Stimulated activated CD4-positive, alpha-beta T cell treated with anti-CD3 and anti-CD28 coated beads, Interleukin-2, amount 100 ng/mL, for 24 hours (primary cell): ENCODE measurements at places on chromosomes 5 and 9.
A peak's percentile ranks its signal among the peaks of the same experiment; 100 is the strongest.

- DNase-seq, result no peak
These were observed 379.5 kb downstream of the TMEM232 start for GRCh38 chr5:110346893-110347358.

DNA sequence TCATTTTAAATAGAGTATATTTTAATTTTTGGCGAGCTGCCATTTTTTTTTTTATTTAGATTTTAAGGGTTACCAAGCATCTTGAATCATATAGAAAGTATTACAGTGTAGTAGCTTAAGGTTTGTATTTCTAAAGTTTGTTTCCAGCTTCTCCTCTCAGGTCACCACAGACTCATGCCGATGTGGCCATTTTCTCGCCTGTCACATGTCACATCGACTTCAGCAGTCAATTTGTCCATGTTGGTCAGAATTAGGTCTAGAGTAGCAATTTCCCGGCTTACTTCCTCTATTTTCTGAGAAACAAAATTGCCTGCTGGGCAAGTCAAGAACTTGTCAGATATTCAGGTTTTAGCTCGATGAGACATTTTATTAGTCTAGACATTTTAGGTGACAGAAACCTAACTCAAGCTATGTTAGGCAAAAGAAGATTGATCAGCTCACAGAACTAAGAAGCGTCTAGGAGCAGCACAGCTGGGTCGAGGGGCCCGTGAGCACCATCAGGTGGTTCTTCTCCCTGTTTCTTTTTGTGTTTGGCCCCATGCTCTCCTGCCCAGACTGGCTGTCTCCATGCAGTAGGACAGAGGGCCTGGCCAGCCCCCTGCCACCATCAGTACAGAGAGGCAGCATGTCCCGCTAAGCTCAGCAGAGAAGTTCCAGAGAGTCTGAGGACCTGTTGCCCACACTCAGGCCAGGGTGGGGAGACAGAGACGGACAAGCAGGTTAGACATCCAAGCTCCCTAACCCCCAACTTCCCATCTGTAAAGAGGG is 48.4 kb upstream of the AFAP1L1 start:
- DNase-seq, result no peak

DNA sequence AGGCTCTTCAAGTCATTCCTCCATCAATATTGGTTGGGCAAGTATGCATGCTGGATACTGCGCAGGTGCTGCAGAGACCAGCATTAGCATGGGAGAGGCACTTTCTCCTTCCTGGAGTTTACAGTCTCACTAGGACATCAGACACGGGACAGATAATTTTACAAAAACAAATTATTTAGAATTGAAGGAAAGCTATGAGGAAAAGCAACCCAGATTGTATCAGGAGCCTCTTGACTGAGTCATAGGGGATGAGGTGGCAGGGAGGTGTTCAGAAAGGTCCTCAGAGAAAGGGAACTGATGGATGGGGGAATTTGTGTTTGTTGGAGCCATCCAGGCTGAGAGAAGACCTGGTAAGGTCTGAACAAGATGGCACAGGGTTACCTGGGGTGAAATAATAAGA is 24.5 kb upstream of the RAB14 start:
- DNase-seq, result no peak

- no peak for DNase-seq
These were observed 30.5 kb upstream of the EEIG1 start for GRCh38 chr9:128011071-128011817.

GRCh38 chr5:116626272-116626723 is 51.7 kb upstream of the SEMA6A start:
- no peak for DNase-seq

DNA sequence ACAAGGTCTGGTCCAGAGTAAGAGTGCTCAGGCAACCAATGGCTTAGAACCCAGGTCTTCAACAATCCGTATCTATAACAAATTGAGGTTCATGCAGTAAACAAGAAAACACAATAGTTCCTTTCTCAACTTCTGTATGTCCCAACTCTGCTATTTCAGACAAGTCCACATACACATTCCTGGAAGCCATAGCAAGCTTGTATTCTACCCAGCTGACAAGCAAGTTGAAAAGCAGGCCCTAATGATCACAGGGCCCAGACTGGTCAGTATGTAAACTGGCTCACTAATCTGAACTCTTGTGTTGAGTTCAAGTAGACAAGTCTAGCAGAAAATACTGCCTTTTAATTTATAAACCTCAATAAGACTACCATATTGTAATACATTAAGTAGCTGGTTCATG is 26.9 kb downstream of the FNIP1 start:
- DNase-seq, result no peak

GRCh38 chr5:179802950-179803562 is 3.6 kb downstream of the MGAT4B start:
- no peak for DNase-seq

GRCh38 chr5:407801-408268 is 35.1 kb upstream of the EXOC3 start:
- DNase-seq, result no peak

- DNase-seq, result no peak
These were observed 439.2 kb upstream of the SMARCA2 start for GRCh38 chr9:1575939-1576338.

DNA sequence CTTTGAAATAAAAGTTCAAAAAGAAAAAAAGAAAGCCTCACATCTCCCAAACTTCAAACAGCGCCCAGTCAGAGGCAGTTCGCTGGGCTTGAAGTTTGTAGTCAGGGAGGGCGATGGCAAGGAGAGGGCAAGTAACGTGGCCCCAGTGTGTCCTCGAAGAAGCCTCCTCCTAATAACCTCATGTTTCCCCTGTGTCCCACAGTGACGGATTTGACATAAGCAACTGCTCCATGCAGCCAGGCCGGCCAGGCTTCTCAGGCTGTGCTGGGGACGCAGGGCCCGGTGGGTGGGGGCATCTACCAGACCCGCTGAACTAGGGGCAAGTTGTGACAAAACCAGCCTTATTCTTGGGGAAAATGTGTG is 172.2 kb downstream of the ERCC6L2 start:
- no peak for DNase-seq

GRCh38 chr5:173884402-173885053 is 3.6 kb upstream of the CPEB4 start:
- DNase-seq, result peak; percentile 29

DNA sequence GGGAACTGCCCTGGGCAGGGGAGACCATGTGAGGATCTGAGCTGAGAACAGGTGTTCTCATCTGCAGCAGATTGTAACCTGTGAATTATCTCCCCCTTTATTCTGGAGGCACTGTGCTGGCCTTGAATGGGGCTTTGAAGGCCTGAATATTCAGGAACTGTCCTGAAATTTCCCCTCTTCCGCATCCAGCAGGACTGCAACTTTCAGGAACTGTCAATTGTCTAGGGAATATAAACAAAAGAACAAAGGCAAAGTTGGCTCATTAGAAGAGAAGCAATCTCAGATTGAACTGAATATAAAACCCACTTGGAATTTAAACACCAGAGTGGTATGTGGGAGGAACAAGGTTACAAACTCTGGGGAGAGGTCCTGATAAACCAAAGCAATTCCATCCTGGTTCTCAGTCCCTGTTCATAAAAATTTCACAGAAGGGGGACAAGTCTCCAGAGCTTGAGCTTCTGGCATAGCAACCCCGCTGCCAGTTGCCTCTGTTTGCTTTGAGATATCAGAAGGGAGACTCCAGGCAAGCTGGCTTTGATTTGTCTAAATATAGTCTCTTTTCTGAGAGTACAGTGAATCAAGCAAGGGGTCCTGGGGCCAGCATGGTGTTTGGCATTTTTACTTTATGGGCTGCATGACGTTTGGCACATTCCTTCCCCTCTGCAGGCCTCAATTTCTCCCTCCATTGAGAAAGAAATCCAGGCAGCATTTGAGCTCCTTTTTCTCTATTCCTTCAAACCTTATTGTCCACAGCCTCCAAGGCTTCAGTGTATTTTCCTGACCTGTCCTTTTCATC is 47.5 kb downstream of the ADRB2 start:
- DNase-seq, result no peak

DNA sequence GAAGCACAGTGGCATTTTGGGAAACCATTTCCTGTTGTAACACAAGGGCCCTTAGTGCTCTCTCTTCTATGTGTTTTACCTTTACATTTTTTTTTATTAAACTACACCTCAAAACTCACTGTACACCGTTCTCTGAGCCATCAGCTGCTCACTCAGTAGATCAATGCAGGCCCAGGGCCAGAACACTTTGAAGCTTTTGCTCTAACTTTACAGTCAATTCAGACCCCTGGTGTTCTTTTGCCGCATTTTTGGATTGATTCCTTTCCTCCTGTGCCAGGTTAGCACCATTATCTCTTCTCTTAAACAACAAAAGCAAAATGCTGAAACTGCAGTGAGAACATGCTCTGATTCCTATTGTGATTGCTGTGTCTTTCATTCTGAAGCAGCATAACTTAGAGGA is 269.8 kb upstream of the RGMB start:
- no peak for DNase-seq

DNA sequence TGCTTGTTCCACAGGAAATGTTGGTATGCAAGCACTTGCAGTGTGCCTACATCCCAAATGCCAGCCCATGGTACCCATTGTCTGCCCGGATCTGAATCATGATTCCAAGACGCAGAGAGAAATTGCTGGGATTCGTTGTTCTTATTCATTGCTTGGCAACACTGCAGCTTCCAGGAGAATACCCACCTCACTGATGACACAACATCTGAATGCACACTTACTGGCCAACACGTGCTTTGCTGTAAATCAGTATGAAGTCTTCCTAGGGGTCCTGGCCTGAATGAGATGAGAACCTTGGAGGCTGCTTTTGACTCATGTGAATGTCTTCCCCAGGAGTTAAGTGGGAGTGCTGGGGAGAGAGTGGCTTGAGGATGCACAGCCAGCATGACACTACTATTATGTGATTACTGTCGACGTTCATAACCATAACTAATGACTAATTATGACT is 11.6 kb downstream of the SRD5A1 start:
- DNase-seq, result no peak

GRCh38 chr5:95817430-95817829 is 5.1 kb downstream of the GLRX start:
- DNase-seq, result peak; percentile 48

DNA sequence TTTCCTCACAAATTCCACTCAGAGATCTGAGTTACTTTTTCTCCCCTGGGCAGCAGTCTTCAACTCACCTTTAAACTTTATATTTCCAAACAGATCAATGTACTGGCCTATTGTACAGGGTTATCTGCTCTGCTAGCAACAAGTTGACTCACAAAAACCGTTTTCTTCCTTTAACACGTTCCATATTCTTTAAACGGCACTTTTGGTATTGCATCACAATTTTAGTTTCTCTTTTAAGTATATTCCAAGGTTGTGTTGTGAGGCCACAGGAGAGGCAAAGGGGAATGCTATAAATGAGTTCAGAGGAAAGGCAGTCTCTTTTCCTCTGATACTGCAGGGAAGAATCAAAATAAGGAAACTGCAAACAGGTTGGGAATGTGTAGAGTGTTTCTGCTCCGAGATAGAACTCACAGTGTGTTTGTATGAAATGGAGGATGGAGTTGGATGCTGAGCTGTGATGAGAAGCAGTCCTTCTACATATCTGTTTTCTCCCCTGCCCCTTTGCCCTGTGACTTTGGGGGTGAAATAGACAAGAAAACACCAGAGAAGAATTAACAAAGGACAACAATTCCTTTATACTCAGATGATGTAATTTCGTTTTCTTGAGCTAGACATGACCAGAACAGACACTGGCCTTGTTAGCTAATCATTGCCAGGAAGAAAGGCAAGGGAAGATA is 9.9 kb upstream of the ALDOB start:
- no peak for DNase-seq

DNA sequence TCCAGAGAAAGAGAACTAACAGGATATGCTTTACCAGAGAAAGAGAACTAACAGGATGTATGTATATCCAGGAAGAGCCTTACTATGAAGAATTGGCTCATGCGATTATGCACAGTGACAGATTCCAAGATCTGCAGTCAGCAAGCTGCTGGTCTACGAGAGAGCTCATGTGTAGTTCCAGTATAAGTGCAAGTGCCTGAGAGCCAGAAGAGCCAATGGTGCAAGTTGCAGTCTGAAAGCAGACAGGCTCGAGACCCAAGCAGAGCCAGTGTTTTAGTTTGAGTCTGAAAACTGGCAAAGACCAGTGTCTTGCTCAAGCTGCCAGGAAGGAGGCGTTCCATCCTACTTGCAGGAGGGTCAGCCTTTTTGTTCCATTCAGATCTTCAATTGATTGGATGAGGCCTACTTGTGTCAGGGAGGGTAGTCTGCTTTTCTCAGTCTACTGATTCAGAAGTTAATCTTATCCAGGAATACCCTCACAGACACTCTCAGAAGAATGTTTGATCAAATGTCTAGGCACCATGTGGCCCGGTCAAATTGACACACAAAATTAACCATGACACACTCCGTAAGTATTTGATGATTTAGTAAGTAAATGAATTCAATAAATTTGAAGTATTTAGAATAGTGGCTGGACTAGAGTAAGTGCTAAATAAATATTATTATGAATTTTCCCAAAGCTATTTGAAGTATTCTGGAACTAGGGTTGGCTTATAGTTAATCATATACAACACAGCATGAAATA is 372.1 kb upstream of the SGCD start:
- no peak for DNase-seq

DNA sequence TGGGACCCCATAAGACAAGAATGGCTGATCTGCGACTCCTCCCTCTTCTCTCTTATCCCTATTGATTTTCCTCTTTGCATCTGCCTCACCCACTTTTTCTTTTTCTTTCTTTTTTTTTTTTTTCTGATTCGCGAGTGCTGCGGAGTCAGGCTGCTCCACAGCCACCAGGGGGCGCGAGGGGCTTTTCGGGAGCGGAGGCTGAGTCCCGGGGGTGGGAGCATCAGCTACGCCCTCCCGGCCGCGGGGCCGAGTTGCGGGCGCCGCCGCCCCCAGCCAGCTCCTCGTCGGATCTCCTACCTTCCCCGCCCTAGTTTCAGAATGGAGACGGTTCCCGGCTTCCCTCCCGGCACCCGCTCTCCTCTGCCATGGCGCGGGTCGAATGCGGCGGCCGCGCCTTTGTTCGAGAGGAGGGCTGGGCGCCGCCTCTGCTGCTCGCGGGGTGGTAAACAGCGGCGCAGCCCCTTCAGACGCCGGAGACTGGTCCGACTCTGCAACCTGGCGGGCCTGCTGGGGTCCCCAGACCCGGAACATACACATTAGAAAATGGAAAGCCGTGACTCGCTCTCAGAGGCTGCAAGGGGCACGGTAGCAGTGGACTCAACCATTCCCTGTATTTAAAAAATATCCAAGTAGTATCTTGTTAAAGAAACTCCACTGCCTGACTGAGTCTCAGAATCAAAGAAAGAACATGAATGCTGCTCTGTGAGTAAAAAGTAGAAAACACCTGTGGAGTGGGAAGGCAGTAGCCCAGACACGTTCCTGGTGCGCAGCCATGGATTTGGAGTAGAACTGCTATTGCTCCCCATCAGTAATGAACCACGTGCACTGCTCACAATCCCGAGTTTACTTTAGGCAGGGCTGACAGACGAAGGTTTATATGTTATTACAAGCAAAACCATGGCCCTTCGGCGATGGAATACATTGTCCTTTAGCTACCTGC is 55.7 kb downstream of the DPYSL3 start:
- DNase-seq, result peak; percentile 82

- DNase-seq, result no peak
These were observed 19.6 kb downstream of the MFAP3 start for GRCh38 chr5:154058055-154059038.

- no peak for DNase-seq
These were observed 4.7 kb upstream of the TMEM210 start for GRCh38 chr9:137176302-137177182.

- no peak for DNase-seq
These were observed 26.5 kb downstream of the CDKN2A start for GRCh38 chr9:21967702-21968101.
